NCI-H1105 treated with DMSO at 0.1 percent for 48 hours (cell line): ENCODE measurements at places on chromosomes 2 and 18.

GRCh38 chr2:83103613-83104012 lies 1355.5 kb downstream of the SUCLG1 start:
- DNase-seq, result no peak

DNA sequence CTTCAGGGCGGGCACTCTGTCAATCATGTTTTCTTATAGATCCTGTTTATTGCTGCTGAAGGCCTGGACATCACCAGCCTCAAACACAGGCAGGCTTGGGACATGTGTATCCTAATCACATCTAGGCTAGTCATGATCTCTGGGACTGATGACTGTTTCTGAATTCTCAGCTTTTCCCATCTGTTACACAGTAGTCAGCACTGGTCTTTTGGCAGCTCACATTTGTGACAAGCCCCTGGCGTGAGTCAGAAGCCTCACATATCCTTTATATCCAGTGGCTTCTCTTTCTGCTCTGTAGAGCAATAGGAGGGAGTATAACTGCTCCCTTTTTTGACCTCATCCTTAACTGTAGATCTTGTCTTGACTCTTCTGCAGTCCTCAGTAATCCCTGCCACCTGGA lies 4.5 kb downstream of the SEMA4F start:
- DNase-seq, result no peak

DNA sequence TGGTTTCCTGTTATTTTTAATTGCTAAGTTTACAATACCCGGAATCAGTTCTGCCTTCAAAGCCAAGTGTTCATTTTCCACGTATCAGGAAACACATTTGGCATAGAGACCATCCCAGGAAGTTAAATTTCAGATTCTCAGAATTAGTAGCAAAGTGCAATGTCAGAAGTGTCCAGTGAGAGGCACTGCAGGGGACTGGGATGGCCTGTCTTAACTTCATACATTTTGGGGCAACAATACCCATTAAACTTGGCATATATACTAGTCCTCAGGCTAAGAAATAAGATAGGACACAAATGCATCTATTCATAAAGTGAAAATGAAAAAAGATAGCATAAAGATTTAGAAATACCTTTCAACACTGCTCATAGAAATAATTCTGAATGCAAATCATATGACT lies 1.5 kb upstream of the IL1RL2 start:
- DNase-seq, result no peak

GRCh38 chr2:88606371-88607030 lies 20.8 kb downstream of the EIF2AK3 start:
- DNase-seq, result no peak

GRCh38 chr2:20326163-20326780 lies 24.4 kb downstream of the PUM2 start:
- peak; percentile 61 for DNase-seq
